Motor neuron (in vitro differentiated cells): ENCODE measurements at places on chromosomes 3 and 15. TPM values are rescaled to one million over a fixed set of nuclear protein-coding genes. Genes with fewer than 3 reads are reported as not detected.

MUC20 gene
- total RNA-seq, result 0.49 and 0.75 TPM in 2 replicates

CX3CR1 gene
- 0.09 and 0.16 TPM in 2 replicates for total RNA-seq

GPR62 gene
- total RNA-seq, result 0.81 and 0.92 TPM in 2 replicates

CDCP1 gene
- total RNA-seq, result 0.05 and 0.16 TPM in 2 replicates

CYP1A2 gene
- 0.16 TPM in 1 of 2 replicates, not detected in the other for total RNA-seq

CCDC14 gene
- 74.2 and 87.4 TPM in 2 replicates for total RNA-seq

CCR3 gene
- total RNA-seq, result 0.21 TPM in 1 of 2 replicates, not detected in the other

OSTN gene
- total RNA-seq, result 0.10 and 0.16 TPM in 2 replicates

GABRR3 gene
- total RNA-seq, result 0.29 and 0.82 TPM in 2 replicates

SLCO3A1 gene
- total RNA-seq, result 15.7 and 16.1 TPM in 2 replicates
